ENCODE measurements at places on chromosomes 12 and 14.
A peak's percentile ranks its signal among the peaks of the same experiment; 100 is the strongest.

DNA sequence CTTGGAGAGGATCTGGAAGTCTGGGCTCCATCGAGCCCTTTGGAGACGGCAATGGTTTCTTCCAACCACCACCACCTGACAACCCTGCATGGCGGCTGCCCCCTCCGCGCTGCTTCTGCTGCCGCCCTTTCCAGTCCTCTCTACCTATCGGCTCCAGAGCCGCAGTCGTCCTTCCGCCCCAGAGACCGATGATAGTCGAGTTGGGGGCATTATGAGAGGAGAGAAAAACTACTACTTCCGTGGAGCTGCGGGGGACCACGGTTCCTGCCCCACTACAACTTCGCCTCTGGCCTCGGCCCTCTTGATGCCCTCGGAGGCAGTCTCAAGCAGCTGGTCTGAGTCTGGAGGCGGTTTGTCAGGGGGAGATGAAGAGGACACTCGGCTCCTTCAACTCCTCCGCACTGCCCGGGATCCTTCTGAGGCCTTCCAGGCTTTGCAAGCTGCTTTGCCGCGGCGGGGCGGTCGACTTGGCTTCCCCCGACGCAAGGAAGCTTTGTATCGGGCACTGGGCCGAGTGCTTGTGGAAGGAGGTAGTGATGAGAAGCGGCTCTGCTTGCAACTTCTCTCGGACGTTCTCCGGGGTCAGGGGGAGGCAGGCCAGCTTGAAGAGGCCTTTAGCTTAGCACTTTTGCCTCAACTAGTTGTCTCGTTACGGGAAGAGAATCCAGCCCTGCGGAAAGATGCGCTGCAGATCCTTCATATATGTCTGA, 499 bp downstream of the TOGARAM1 start:
- DNase-seq, result peak; percentile 73

DNA sequence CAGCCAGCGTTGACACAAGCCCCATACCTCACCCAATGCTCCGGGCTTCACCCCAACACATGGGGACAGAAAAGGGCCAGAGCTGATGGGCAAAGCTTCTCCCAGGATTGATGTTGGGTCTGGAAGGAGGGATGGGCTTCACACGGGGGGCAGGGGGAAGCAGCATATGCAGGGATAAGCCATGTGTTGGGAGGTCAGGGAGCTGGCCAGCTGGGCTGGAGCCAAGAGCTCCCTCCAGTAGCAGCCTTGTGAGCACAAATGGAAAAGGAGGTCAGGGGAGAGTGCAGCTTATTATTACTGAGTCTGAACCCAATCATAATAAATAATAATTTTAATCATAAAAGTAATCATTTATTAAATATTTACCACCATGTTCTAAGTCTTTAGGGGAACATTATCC, 9.3 kb downstream of the PLEKHD1 start:
- DNase-seq, result no peak

GRCh38 chr12:82942521-82942920, 255.8 kb downstream of the TMTC2 start:
- DNase-seq, result no peak

GRCh38 chr12:115306380-115306779, 622.4 kb upstream of the TBX3 start:
- no peak for DNase-seq

DNA sequence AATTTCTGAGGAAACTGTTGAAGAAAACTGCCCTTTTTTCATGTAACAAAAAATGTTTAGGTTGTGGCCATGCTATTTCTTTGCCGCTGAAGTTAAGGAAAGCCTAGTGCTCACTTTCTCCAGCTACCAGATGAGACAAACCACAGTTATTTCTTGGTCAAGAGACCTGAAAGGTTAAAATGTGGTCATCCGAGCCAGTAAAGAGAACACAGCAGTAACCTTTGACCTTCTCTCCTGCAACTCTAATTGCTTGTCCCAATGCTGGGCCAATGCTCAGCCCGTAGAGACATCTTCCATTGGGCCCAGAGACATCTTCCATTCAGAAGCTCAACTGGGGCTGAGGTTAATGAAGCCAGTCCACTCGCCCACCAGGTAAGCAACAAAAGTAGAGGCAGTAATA, 109.8 kb upstream of the CPSF6 start:
- DNase-seq, result no peak

- DNase-seq, result no peak
Measured at GRCh38 chr12:42815068-42815467, 225.5 kb upstream of the PRICKLE1 start.

- DNase-seq, result no peak
Measured at GRCh38 chr12:130846369-130846768, 7.3 kb upstream of the STX2 start.

- DNase-seq, result no peak
Measured at GRCh38 chr14:56840221-56840620, 29.9 kb upstream of the OTX2 start.

GRCh38 chr14:103275000-103275399, 59.0 kb upstream of the EIF5 start:
- no peak for DNase-seq

DNA sequence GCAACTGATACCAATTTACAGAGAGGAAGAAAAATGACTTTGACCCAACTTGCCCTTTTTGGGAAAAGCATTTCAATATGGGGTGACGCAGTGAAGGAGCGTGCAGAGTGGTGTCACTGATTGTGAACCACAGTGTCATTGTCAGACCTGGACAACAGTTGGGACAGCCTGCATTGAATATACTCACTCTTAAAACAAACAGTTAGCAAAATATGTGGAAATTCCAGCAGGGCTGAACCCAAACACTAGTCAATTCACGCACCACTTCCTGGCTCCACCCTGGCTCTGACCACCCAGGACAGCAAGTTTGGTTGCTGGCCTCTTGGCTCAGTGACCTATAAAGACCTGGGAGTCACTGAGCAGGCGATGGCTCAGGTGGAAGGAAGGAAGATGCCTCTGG, 61.3 kb downstream of the NOS1 start:
- no peak for DNase-seq

GRCh38 chr14:51185754-51186153, 54.3 kb upstream of the TMX1 start:
- no peak for DNase-seq

Data from RWPE2 (cell line).